Suppressor macrophage (primary cell): ENCODE measurements at places on chromosomes 5 and 9.

GRCh38 chr5:176837707-176838115, 27.4 kb downstream of the UNC5A start:
- DNase-seq, result peak; percentile 88

DNA sequence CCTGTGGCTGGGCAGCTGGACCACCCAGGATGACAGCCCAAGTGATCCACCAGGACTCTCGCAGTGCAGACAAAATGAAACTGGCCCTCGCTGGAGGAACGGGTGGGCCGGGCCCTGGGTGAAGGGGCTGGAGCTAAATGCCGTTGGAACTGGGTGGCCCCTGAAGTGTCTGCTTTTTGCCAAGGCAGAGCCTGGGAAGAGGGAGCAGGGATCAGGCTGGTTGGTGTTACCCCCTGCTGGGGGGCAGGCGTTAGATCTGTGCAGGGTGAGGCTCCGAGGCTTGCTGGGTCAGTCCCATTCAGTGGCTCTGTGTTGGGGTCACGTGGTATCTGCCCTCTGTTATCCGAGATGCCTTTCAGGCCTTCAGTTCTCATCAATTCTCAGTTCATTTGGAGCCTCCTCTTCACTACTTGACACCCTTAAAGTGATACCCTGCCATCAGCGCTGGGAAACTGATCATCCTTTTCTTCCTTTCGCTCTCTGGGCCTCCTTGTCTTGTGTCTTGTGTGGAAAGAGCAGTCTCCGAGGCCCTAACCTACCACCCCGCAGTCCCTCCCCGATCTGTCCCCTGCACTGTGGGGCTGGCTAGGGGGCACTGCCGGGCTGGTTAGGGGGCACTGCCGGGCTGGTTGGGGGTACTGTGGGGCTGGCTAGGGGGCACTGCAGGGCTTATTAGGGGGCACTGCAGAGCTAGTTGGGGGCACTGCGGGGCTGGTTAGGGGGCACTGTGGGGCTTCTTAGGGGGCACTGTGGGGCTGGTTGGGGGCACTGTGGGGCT, 37.3 kb downstream of the COL5A1 start:
- no peak for DNase-seq

- DNase-seq, result peak; percentile 41
Measured at GRCh38 chr9:89477811-89478630, 19.9 kb downstream of the SEMA4D start.

- DNase-seq, result peak; percentile 16
Measured at GRCh38 chr9:134062461-134063087, 5.3 kb downstream of the BRD3 start.

- DNase-seq, result no peak
Measured at GRCh38 chr5:167063116-167063515, 1228.3 kb upstream of the WWC1 start.

GRCh38 chr5:102628441-102629175, 126.5 kb upstream of the PAM start:
- peak; percentile 68 for DNase-seq

DNA sequence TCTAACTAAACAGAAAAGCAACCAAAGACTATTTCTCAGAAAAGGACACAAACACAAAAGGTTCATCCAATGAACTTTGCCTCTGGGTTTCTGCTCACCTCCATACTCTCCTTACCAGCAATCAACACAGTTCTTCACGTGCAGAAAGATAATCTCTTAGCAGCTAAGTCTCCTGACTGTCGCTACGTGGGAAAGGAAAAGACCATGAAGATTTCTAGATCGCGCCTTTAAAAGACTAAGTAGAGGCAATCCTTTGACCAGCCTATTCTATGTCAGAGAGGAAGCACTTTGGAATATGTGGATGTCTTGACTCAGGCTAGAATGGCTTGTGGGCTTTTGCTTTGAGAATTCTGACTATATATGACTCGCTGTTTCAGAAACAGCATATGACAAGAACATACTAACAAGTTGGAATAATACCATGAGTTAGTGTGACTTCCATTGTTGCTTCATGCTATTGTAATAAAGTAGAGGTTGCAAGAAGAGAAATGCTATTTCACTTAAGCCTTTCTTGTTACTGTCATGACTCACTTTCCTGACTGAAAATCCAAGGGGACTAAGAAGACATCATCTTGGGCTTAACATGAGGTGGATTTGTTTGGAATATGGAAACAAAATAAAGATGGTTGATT, 339.5 kb upstream of the RFX3 start:
- DNase-seq, result no peak

GRCh38 chr5:77239126-77239741, 28.8 kb downstream of the PDE8B start:
- peak; percentile 56 for DNase-seq

GRCh38 chr9:95425910-95426551, 90.7 kb downstream of the PTCH1 start:
- DNase-seq, result no peak

GRCh38 chr5:148780711-148781110, 45.7 kb upstream of the ADRB2 start:
- DNase-seq, result no peak
